ENCODE measurements at places on chromosomes 2 and 18. TPM values are rescaled to one million over a fixed set of nuclear protein-coding genes. Genes with fewer than 3 reads are reported as not detected.

The TCF23 gene
- total RNA-seq: not detected

The GREB1 gene
- total RNA-seq: 1.1 TPM

The TUBA4B gene
- total RNA-seq: not detected

The MSGN1 gene
- total RNA-seq: not detected

The ACMSD gene
- not detected for total RNA-seq

The LOXHD1 gene
- total RNA-seq: not detected

The TLX2 gene
- total RNA-seq: under 0.01 TPM

The CHST9 gene
- not detected for total RNA-seq

The SLC9A4 gene
- not detected for total RNA-seq

The GPN1 gene
- 29.4 TPM for total RNA-seq

The SLC14A1 gene
- under 0.01 TPM for total RNA-seq

The WDR33 gene
- total RNA-seq: 35.6 TPM

The TMEM163 gene
- total RNA-seq: not detected

The HOXD4 gene
- total RNA-seq: 2.0 TPM

The RGPD3 gene
- total RNA-seq: under 0.01 TPM

The NEUROD1 gene
- total RNA-seq: not detected

The NEU2 gene
- total RNA-seq: not detected

The SULT1C4 gene
- total RNA-seq: not detected

The DLX1 gene
- under 0.01 TPM for total RNA-seq

The CLHC1 gene
- total RNA-seq: 8.6 TPM

The FBXO41 gene
- total RNA-seq: 1.8 TPM

The PSMA8 gene
- not detected for total RNA-seq

The HOXD13 gene
- total RNA-seq: not detected

The KCNK3 gene
- total RNA-seq: not detected

The GNLY gene
- not detected for total RNA-seq

The CLASP1 gene
- 40.1 TPM for total RNA-seq

The FZD7 gene
- 7.0 TPM for total RNA-seq

The PTPRN gene
- total RNA-seq: 0.98 TPM

The CD226 gene
- 0.59 TPM for total RNA-seq

The HRH4 gene
- total RNA-seq: under 0.01 TPM

The CFAP221 gene
- total RNA-seq: not detected

The KYNU gene
- total RNA-seq: 15.2 TPM

The XIRP2 gene
- total RNA-seq: 1.8 TPM

The SCYGR4 gene
- not detected for total RNA-seq

The ERBB4 gene
- total RNA-seq: under 0.01 TPM

The GALR1 gene
- total RNA-seq: not detected

The FER1L5 gene
- 0.39 TPM for total RNA-seq

The SCTR gene
- not detected for total RNA-seq

The PLEKHM3 gene
- 10.3 TPM for total RNA-seq

The PRSS56 gene
- not detected for total RNA-seq

The SRD5A2 gene
- under 0.01 TPM for total RNA-seq

The DPP10 gene
- not detected for total RNA-seq

The STEAP3 gene
- total RNA-seq: 90.5 TPM

The POTEC gene
- not detected for total RNA-seq

The MYO5B gene
- total RNA-seq: under 0.01 TPM

The ARL6IP6 gene
- 23.7 TPM for total RNA-seq

The UGT1A8 gene
- total RNA-seq: not detected

The RGPD4 gene
- total RNA-seq: not detected

The ACTR1B gene
- 48.9 TPM for total RNA-seq

The NABP1 gene
- total RNA-seq: 63.2 TPM

The ING5 gene
- total RNA-seq: 25.4 TPM

The ECEL1 gene
- total RNA-seq: not detected

The EPB41L3 gene
- total RNA-seq: 130 TPM

The QPCT gene
- 6.5 TPM for total RNA-seq

All from subcutaneous preadipocyte (primary cell).